ENCODE measurements at places on chromosomes 4 and X.

DNA sequence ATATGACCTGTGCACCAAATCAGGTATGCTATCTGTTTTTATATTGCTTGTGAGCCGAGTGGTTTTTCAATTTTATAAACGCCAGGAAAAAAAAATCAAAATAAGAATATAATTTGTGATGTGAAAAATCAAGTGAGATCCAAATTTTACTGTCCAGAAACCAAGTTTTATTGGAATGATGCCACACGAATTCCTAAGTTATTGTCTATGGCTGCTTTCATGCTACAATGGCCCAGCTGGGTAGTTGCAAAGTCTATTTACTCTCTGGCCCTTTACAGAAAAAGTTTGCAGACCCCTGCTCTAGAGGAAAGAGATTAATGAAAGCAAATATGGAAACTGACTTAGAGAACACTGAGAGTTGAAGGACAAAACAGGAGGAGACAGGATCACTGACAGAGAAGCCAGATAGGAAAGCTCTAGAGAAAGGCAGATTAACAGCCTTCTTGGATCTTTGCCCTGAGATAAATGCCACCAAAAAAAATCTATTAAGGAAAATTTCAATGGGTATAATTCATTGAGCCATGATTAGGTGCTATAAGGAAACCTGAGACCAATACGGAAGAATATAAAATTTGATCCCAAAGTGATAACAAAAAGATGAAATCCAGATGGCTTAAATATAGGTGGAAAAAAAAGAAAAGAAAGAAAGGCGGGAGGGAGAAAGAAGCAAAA, 29.8 kb downstream of the PRSS12 start:
- DNase-seq, result no peak

DNA sequence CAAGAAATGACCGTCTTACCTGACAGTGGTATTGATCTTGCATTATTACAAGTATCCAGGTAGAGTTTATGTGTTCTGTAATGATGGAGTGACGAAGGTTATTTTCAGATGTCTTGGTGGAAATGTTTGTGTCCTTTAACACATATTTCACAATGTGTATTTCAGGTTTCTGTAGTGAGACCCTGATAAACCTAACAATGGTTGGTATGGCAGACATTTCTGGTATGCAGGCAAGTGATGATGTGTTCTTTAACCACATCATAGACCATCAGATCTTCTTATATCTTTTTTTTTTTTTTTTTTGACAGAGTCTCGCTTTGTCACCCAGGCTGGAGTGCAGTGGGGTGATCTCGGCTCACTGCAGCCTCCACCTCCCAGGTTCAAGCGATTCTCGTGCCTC, 14.6 kb upstream of the ATXN3L start:
- no peak for DNase-seq

DNA sequence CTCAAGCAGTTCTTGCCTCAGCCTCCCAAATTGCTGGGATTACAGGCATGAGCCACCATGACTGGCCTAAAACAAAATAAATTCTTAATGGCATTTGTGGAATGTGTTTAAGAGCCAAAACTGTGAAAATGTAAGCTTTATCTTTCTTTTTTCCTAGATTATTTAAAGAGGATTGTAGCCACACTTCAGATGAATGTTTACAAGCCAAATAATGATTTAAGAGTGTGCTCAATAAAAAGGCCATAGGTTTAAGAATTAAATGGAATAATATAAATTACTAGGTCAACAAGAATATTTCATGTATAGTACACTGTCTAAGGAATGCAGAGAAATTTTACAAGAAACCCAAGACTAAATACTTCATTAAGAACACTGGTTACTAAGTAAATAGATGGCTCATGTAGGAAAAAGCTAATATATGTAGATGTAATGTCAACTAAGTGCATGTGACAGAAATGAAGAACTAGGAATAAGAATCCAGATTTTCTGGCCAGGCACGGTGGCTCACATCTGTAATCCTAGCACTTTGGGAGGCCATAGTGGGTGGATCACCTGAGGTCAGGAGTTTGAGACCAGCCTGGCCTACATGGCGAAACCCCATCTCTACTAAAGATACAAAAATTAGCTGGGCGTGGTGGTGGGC, 21.3 kb upstream of the UGDH start:
- DNase-seq, result no peak

- DNase-seq, result no peak
Observed at GRCh38 chr4:129968366-129968765, 872.4 kb downstream of the C4orf33 start.

- DNase-seq, result peak; percentile 62
Observed at GRCh38 chr4:7802093-7802726, 137.5 kb downstream of the AFAP1 start.

DNA sequence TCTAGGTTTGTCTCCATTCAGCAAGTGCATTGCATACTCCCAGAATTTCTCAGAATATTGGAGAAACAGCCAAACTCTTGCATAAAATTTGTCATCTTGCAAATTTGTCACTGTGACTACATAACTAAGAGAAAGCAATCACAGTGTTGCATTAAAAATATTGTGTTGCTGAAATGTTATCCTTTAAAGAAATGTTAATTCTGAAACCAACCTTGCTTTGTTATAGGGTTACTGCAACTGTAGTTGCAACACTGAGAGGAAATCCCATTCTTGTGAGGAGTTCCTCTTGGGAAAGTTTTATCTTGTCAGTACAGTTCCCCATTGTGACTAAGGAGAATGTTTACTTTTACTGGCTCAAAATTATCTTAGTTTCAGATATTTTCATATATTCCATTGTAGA, 20.9 kb downstream of the CYBB start:
- no peak for DNase-seq

DNA sequence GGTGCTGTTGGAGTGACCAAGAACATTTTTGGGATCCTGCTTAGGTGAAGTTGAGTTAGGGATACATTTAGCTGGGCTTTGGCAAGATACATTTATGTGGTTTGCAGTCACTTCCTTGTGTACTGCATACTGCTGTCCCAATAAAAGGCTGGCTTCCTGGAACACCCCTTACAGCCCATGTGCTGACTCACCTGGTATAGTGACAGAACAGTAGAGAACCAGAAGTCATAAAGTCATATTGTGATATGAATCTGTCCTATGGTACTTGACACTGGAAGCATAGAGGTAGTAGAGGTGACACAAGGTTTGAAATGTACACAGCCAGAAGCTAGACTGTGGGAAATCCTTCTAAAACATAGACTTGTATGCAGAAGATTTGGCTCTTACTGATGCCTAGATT, 55.3 kb upstream of the SLC25A43 start:
- DNase-seq, result no peak

GRCh38 chr4:4590546-4590945, 48.7 kb upstream of the STX18 start:
- DNase-seq, result no peak

DNA sequence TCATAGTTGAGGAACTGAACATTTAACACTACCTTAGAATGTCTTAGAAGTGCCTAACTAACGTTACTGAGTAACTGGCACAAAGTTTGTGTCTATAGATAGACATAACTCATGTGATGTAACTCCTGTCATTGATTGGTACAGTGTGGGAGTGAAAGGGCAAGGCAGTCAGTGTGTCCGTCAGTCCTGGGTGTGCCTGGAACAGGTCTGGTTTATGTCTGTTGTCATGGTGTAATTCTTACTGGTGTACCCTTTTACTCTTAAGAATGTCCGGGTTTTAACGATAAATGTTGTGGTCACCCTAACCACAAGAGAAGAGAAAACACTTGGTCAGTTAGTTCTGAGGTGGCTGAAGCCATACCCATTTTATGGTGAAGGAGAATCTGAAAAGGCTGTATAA, 93.1 kb upstream of the ESX1 start:
- DNase-seq, result no peak

GRCh38 chr4:164396439-164396838, 357.5 kb upstream of the SMIM31 start:
- DNase-seq, result no peak

DNA sequence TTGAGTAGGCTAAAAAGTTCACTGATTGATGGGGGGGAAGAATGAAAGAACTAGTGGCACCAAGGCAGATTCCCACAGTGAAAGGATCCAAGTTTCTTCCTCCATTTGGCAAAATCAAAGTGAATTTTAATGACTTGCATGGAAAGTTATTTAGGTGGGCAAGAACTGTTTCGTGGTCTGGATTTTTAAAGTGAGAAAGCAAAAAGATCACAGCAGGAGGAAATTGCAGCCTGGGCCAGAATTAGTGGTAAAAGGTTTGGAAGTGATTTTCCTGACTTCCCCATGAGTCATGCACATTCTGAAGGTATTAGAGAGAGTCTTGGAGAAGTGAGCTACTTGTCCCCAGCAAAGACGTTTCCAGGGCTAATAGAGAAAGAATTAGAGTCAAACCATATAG, 207.8 kb downstream of the ANTXR2 start:
- no peak for DNase-seq

- DNase-seq, result no peak
Observed at GRCh38 chr4:68176500-68176899, 46.8 kb upstream of the TMPRSS11F start.

DNA sequence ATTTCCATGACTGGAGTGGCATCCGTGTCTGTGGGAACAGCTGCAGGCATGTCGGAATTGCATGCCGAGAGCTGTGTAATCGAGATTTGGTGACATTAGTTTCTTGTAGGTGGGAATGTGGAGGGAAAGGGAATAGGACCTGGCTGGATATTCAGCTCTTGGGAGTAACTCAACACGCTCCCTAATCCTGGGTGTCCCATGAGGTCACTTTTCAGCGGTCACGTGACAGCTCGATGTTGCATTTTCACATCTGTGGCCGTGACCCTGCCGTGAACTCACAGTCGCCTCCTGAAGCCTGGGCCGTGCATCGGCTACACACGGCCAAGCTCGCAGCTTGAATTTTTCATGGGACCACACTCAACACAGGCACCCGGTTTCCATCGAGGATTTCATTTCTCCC, 25.8 kb upstream of the PSAPL1 start:
- no peak for DNase-seq

Measured in T follicular helper cell (primary cell).